Effector memory CD4-positive, alpha-beta T cell (primary cell): ENCODE measurements at places on chromosomes 2 and 18.

DNA sequence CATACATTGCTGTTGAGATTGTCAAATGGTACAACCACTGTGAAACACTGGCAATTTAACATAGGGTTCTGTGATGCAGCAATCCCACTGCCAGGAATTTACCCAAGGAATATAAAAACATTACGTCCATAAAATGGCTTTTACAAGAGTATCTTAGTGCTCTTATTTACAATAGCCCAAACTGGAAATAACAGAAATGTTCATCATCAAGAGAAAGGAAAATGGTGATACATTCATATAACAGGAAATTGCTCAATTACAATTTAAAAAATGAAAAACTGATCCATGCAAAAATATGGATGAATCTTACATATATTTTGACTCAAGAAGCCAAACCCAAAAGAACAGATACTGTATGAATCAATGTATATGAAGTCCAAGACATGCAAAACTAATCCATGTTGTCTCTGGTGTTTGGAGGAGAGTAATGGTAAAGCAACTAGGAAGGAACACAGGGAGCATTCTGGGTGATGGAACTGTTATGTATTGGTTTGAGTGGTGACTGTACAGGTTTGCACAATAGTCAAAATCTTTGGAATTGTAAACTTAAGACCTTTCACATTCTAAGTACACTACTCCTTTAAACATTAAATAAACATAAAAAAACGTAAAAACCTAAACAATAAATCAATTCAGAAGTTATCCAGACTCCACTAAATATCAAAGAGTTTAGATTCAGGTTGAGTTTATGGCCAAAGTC is 104.8 kb upstream of the WDR75 start:
- H3K36me3 ChIP-seq = no peaks in the 10 kb centered on the region
- no peak overlapping the region for H3K4me3 ChIP-seq
- H3K27ac ChIP-seq = no peak overlapping the region
- no peaks in the 10 kb centered on the region for H3K4me1 ChIP-seq
- no peak for DNase-seq

GRCh38 chr2:1633092-1633671 is 111.1 kb downstream of the PXDN start:
- no peak for DNase-seq
- no peaks in the 10 kb centered on the region for H3K4me1 ChIP-seq
- no peaks in the 10 kb centered on the region for H3K36me3 ChIP-seq
- no peaks in the 10 kb centered on the region for H3K27me3 ChIP-seq

DNA sequence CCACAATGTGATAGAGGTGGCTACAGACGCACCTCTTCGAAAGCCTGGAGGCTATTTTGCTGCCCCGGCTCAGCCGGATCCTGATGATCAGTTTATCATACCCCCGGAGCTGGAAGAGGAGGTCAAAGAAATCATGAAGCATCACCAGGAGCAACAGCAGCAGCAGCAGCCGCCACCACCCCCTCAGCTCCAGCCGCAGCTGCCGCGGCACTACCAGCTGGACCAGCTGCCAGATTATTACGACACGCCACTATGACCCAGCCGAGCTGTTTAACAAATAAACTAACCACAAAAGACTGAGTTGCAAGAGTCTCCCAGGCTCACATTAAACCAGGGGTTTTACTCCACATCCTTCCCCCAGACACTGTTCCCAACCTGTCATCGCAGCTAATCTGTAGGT is 263.8 kb downstream of the PHLPP1 start:
- no peaks in the 10 kb centered on the region for H3K36me3 ChIP-seq
- H3K27ac ChIP-seq = no peak overlapping the region
- H3K4me1 ChIP-seq = no peaks in the 10 kb centered on the region
- no peak overlapping the region for H3K4me3 ChIP-seq

GRCh38 chr2:105537466-105537865 is 138.6 kb upstream of the FHL2 start:
- H3K27ac ChIP-seq = no peak overlapping the region
- no peak for DNase-seq
- H3K27me3 ChIP-seq = no peaks in the 10 kb centered on the region
- no peak overlapping the region for H3K4me3 ChIP-seq

- DNase-seq = no peak
- no peak overlapping the region for H3K27ac ChIP-seq
- peaks cover 13% of the 10 kb centered on the region for H3K4me1 ChIP-seq
- no peaks in the 10 kb centered on the region for H3K27me3 ChIP-seq
- H3K36me3 ChIP-seq = no peaks in the 10 kb centered on the region
Measured at GRCh38 chr2:86557836-86558235, 5.4 kb downstream of the CHMP3 start.

GRCh38 chr18:66226782-66227181 is 377.1 kb downstream of the CDH19 start:
- H3K27me3 ChIP-seq = no peaks in the 10 kb centered on the region
- H3K4me1 ChIP-seq = no peaks in the 10 kb centered on the region
- no peak overlapping the region for H3K4me3 ChIP-seq

DNA sequence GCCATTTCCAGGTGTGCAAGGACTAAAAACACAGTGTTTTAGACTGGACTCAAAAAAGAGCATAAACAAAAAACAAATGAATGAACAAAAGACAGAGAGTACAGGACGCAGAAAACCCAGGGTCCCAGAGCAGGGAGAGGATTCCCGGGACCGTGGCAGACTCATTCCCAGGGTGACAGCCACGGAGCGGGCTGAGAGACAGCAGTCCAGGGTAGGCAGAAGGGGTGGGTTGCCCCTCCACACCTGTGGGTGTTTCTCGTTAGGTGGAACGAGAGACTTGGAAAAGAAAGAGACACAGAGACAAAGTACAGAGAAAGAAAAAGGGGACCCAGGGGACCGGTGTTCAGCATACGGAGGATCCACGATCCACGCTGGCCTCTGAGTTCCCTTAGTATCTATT is 273.4 kb downstream of the EIPR1 start:
- H3K4me1 ChIP-seq = no peaks in the 10 kb centered on the region
- H3K27ac ChIP-seq = no peak overlapping the region
- no peak for DNase-seq
- H3K36me3 ChIP-seq = no peaks in the 10 kb centered on the region
- no peak overlapping the region for H3K4me3 ChIP-seq
- H3K27me3 ChIP-seq = no peaks in the 10 kb centered on the region

- no peaks in the 10 kb centered on the region for H3K36me3 ChIP-seq
- peak overlapping the region; percentile 80 for H3K27ac ChIP-seq
- peak overlapping the region; percentile 82 for H3K4me3 ChIP-seq
- DNase-seq = no peak
- no peaks in the 10 kb centered on the region for H3K27me3 ChIP-seq
Measured at GRCh38 chr2:12715258-12716031, 1.3 kb upstream of the TRIB2 start.

GRCh38 chr2:98554116-98554861 is 54.0 kb downstream of the COA5 start:
- H3K4me3 ChIP-seq = no peak overlapping the region
- peaks cover 7% of the 10 kb centered on the region for H3K4me1 ChIP-seq
- DNase-seq = no peak
- H3K27me3 ChIP-seq = no peaks in the 10 kb centered on the region
- H3K36me3 ChIP-seq = peaks cover 86% of the 10 kb centered on the region

DNA sequence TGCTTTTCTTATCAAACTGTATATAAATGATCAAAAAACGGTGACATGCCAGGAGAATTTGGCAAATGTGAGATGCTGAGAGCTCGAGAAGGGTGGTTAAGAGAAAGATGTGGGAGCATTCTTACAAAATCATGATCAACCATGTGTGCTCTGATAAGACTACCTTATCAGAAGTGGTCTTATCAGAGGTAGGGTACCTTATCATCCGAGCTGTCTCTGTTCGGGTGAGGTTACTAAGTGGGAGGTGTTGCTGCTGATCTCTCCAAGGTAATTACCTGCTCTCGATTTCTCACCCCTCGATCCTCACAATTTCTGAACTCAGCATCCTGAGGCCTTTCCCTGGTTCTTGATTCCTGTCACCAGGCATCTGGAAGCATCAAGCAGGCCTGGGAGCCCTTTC is 813.0 kb upstream of the ID2 start:
- H3K27ac ChIP-seq = no peak overlapping the region
- H3K36me3 ChIP-seq = no peaks in the 10 kb centered on the region
- H3K4me1 ChIP-seq = no peaks in the 10 kb centered on the region
- no peaks in the 10 kb centered on the region for H3K27me3 ChIP-seq
- DNase-seq = no peak
- H3K4me3 ChIP-seq = no peak overlapping the region

DNA sequence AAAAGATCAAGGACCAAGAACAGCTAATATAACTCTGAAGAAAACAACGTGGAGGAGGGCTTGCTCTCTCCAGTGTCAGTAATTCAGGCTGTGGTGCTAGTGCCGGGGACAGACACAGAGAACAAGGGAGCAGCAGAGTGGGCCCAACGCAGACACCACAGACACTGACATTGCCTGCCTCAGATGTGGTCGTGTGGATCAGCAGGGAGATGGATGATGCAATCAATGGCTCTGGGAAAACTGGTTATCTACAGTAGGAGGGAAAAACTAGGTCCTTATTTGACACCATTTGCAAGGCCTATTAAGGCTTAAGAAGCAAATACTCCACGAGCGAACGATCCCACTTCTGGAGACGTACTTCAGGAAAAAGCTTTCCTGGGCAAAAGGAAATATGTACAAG is 36.1 kb downstream of the HDLBP start:
- DNase-seq = no peak
- H3K36me3 ChIP-seq = no peaks in the 10 kb centered on the region
- H3K27me3 ChIP-seq = no peaks in the 10 kb centered on the region
- no peaks in the 10 kb centered on the region for H3K4me1 ChIP-seq
- H3K4me3 ChIP-seq = no peak overlapping the region
- H3K27ac ChIP-seq = no peak overlapping the region

DNA sequence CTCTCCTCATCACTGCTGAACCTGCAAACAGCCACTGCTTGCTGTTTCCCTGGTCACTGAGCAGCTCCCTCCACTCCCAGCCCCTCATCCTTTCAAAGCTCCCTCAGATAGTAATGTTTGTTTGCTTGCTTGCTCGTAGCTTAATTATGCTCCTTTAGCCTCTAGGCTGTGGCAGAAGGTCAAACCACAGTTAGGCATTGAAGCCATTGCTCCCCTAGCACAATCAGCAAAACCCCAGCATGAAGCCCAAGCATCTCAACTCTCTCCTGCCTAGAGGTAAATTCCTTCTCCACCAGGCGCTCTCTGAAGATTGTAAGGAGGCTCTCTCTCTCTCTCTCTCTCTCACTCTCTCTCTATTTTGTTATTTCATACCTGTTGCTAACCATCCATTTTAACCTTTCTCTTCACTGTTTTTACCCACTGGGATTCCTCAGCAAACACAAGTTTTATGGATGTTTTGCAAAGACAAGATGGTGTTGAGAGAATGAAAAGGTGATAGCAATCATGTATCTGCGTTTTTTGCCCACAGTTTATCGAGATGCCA is 135.9 kb upstream of the HNRNPA3 start:
- H3K27me3 ChIP-seq = no peaks in the 10 kb centered on the region
- no peak for DNase-seq
- H3K27ac ChIP-seq = no peak overlapping the region

GRCh38 chr18:4510711-4511110 is 55.6 kb upstream of the DLGAP1 start:
- H3K27ac ChIP-seq = no peak overlapping the region
- DNase-seq = no peak
- H3K27me3 ChIP-seq = no peaks in the 10 kb centered on the region
- H3K4me1 ChIP-seq = no peaks in the 10 kb centered on the region
- no peaks in the 10 kb centered on the region for H3K36me3 ChIP-seq

DNA sequence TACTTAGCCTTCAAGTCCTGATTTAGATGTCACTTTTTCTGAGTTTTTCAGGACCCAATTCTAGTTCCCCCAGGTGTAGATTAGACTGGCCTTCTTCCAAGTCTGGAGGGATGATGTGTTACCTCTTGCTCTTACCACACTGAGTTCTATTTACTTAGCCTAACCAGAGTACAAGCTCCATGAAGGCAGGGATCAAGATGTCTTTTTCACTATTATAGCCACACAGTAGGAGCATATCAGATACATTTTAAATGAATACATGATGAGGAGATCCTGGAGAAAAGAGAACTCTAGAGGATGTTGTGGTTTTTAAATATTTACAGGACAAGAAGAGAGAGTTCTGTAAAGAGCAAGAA is 30.3 kb downstream of the TMEM87B start:
- peaks cover 80% of the 10 kb centered on the region for H3K36me3 ChIP-seq
- no peak overlapping the region for H3K4me3 ChIP-seq
- H3K27ac ChIP-seq = no peak overlapping the region
- H3K27me3 ChIP-seq = no peaks in the 10 kb centered on the region

DNA sequence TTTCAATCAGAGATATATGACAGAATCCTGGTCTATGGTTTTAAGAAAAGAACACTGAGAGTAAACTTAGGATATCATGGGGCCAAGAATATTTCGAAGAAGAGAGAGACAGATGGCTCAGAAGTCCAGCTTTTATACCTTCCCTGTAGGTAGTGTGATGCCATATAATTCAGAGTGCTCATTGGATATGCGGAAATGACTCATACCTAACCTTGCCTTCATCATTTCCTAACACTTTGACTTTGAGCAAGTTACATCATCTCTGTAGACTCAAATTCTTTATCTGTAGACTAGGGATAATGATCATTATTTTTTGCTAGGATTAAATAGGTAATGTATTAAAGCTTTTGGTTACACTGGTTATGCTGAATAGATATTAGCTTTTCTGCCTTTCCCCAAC is 461.6 kb upstream of the CNTNAP5 start:
- no peaks in the 10 kb centered on the region for H3K27me3 ChIP-seq
- DNase-seq = no peak
- no peaks in the 10 kb centered on the region for H3K4me1 ChIP-seq
- no peak overlapping the region for H3K4me3 ChIP-seq
- no peaks in the 10 kb centered on the region for H3K36me3 ChIP-seq

DNA sequence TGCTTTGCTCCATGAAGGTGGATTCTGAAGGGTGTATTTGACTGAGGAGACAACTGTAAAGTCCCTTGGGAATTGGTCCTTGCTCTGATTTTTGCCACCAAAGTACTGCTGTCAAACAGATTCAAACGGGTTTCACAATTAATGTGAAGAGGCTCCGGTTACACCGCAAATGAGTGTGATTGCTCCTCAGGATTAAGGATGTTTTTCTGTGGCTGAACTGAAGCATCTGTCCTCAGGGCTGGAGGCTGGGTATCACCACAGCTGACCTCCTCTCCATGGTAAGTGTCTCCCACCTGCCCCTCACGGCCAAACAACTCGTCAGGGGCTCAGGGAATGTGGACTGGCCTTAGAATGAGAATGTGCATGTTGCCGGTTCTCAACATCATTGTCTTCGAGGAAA is 130.4 kb upstream of the NDUFV2 start:
- no peak for DNase-seq
- no peak overlapping the region for H3K4me3 ChIP-seq
- no peaks in the 10 kb centered on the region for H3K27me3 ChIP-seq
- H3K36me3 ChIP-seq = no peaks in the 10 kb centered on the region
- H3K27ac ChIP-seq = no peak overlapping the region

GRCh38 chr2:119431155-119431975 is at the start of gene TMEM37:
TSS of gene TMEM37 (plus strand) at chr2:119431854. CDS start at chr2:119431904, 50 bp downstream.
- no peaks in the 10 kb centered on the region for H3K36me3 ChIP-seq
- peaks cover 5% of the 10 kb centered on the region for H3K4me1 ChIP-seq
- H3K27ac ChIP-seq = no peak within 1 kb of the TSS

- H3K4me3 ChIP-seq = no peak overlapping the region
- no peak overlapping the region for H3K27ac ChIP-seq
- no peaks in the 10 kb centered on the region for H3K27me3 ChIP-seq
- no peaks in the 10 kb centered on the region for H3K36me3 ChIP-seq
- H3K4me1 ChIP-seq = peaks cover 6% of the 10 kb centered on the region
Measured at GRCh38 chr2:237572021-237572741, 5.8 kb downstream of the PRLH start.

- peaks cover 69% of the 10 kb centered on the region for H3K27me3 ChIP-seq
- peak overlapping the region; percentile 1 for H3K4me3 ChIP-seq
- H3K4me1 ChIP-seq = peaks cover 51% of the 10 kb centered on the region
- H3K36me3 ChIP-seq = no peaks in the 10 kb centered on the region
Measured at GRCh38 chr2:63058144-63058920, 7.7 kb downstream of the OTX1 start.
